ENCODE measurements at places on chromosomes 1 and 21.

- DNase-seq: no peak
These were observed 38.4 kb downstream of the ZP4 start for GRCh38 chr1:237852342-237852741.

DNA sequence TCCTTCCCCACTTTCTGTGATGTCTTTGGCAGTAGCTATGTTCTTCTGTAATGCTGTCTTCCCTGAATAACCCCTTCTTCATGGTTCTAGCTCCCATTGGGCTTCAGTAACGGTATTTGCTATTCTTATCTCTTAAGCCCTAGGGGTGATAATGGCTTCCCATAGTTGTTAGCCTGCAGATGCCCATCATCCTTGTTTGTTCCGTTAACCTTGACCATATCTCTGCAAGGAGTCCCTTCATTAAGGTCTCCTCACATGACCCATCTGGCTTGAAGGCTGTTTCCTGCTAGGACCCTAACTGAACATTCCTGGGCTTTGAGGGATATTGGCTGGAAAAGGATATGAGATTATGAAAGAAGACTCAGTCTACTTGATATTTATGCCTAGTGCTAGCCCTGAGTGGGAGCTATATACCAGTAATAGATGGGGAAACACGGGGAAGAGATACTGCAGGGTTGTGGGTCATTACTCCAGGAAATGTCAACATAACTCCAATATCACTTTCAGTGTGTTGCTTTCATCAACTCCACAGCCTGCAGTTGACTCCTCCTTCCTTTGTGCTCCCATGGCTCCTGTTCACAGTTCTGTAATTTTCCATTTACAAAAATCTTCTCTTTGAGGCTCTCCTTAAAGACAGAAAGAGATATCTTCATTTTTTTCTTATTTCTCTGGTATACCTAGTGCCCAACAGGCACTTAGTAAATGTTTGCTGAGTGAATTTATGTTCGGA lies 2.5 kb downstream of the MR1 start:
- no peak for DNase-seq

DNA sequence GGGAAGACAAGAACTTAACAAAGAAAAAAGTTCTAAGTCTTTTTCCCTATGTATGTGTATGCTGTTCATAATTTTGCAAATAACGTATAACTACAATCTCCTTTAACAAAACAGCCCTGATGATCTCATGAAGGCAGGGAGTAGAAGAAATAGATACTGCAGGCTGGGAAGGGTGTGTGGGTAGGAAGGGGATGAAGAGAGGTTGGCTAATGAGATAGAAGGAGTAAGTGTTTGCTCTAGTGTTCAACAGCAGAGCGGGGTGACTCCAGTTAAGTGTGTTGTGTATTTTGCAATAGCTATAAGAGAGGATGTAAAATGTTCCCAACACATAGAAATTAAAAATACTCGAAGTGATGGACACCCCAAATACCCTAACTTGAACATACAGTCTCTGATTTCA lies 20.1 kb downstream of the C1orf198 start:
- peak; percentile 65 for DNase-seq

GRCh38 chr1:170354246-170354645 lies 177.7 kb upstream of the GORAB start:
- no peak for DNase-seq

GRCh38 chr1:8746554-8746953 lies 70.9 kb downstream of the RERE start:
- DNase-seq: no peak

- peak; percentile 1 for DNase-seq
These were observed 31.7 kb downstream of the RUNX3 start for GRCh38 chr1:24898152-24898908.

DNA sequence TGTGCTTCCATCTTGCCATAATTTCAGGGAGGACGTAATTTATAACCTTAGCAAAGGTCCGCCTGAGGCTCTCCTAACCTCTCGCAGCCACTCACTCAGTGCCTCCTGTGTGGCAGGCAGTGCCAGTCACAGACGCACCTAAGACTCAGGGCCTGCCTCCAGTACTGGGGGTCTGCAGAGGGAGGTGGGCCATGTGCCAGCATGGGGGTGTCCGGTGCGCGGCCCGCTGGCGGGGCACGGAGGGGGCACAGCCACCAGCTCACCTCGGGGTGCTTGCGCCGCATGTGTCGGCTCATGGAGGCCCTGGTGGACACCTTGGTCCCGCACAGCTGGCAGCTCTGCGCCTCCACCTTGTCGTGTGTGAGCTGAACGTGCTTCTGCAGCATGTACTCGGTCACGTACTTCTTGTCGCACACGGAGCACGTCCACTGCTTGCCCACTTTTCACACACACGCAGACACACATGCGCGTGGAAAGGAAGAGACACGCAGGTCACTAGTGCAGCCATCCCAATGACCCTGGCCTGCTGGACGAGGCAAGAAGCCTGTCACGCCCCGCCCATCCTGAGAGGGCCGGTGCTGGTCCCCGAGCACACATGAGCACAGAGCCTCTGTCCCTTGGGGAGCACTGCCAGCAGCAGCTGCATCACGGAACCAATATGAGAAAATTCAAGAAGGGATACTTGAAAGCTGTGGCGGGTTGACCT lies 43.2 kb upstream of the RIPK4 start:
- no peak for DNase-seq

DNA sequence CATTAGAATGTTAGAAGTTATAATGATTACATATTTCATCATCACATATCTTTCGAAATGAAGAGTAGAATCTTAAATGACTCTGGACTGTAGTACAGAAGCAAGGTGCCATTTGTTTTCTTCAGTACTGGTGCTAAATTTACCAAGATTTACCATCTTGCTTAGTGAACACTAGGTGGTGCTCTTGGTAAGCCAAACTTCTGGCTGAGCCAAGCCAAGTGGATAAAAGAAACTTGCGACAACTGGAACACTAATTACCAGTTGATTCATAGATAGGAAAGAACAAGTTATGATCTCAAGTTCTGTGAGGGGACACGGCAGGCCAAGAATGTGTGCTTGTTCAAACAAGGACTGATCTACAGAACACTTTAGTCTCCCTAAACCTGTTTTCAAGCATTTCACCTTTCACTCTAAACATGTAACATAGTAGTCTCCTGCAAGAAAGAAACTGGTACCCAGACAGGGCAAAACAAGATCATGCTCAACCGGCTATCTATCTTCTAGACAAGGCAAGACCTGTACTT lies 19.8 kb downstream of the SPRTN start:
- peak; percentile 48 for DNase-seq

DNA sequence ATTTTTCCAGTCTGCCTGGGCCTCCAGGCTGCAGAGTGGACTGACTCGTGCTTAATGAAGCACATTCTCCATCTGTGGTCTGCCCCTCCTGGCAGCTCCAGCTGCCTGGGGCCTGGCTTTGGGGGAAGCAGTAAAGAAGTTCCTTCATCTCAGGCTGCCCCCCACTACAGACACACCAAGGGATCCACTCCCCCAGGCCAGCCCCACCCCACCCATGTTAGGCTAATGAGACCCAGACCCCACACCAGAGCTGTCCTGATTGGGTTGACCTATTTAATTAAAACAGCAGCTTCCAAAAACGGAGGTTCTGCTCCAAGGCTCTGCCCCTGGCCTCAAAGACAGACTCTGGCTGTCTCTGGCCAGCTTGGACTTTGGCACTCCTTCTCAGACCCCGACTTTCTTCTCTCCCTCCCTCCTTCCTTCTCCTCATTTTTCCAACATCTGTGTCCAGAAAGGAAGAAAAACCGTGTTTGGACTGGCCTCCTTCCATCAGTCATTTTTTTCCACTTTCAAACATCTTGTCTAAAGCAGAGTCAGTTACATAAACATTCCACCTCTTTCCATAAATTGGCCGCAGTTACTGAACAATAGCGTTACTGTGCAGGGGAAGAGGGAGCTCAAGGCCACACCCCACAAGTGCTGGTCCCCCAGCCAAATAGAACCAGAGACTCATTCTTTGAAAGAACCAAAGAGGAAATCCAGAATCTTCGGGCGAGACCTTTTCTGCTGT lies 29.7 kb downstream of the SERTAD4 start:
- no peak for DNase-seq

DNA sequence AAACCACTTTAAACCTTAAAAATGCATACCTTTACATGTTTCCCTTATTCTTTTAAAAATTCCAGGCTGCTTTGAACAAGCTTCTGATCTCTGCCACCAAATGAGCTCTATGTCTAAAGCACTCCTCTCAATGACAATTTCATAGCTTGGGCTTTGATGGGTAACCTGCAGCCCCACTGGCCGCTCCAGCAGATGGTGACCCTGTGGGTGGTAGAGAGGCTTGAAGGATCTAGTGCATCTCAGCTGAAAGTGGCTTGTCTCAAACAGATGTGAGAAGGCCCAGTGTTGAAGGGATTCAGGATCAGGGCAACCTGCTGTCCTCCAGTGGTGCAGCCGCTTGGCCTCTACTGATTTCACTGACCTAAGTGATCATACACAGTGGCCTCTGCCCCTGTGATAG lies 84.7 kb upstream of the IRF2BP2 start:
- DNase-seq: no peak

GRCh38 chr1:229579059-229579673 lies 20.7 kb upstream of the ABCB10 start:
- DNase-seq: peak; percentile 93

- DNase-seq: no peak
These were observed 16.7 kb downstream of the SLC6A9 start for GRCh38 chr1:44014365-44015104.

- DNase-seq: no peak
These were observed 150.1 kb upstream of the FGGY start for GRCh38 chr1:59146651-59147358.

DNA sequence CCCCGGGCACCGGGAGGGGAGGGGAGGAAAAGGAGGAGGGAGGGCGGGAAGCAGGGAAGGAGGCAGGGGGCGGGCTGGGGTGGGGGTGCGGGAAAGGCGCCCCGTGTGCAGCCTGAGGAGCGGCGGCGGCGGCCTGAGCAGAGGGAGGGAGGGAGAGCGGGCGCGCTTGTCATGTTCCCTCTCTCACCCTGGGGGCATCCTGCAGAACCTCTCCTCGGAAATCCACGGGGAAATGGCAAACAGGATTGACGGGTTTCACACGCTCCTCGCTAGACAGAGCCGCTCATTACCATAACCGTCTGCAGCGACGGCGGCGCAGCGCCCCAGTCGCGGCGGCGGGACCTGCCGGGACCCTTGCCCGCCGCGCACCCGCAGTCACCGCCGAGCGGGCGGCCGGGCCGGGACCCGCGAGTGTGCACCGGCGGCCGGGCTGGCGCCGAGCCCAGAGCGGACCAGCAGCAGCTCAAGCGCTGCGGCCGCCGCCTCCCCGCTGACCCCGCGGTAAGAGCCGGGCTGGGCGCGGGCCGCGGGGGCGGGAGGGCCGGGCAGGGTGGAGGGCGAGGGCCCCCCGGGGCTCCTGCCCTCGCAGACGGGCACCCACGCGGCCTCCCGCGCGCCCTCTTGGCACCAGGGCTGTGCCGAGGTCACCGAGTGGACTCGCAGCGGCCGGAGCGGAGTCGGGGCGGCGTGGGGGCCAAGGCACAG lies at the start of gene SERTAD4:
TSS of gene SERTAD4 (plus strand) at position 286 of the 705 bp plus-strand sequence. CDS start 5,165 bp downstream, outside the sequence.
- DNase-seq: peak; percentile 7

DNA sequence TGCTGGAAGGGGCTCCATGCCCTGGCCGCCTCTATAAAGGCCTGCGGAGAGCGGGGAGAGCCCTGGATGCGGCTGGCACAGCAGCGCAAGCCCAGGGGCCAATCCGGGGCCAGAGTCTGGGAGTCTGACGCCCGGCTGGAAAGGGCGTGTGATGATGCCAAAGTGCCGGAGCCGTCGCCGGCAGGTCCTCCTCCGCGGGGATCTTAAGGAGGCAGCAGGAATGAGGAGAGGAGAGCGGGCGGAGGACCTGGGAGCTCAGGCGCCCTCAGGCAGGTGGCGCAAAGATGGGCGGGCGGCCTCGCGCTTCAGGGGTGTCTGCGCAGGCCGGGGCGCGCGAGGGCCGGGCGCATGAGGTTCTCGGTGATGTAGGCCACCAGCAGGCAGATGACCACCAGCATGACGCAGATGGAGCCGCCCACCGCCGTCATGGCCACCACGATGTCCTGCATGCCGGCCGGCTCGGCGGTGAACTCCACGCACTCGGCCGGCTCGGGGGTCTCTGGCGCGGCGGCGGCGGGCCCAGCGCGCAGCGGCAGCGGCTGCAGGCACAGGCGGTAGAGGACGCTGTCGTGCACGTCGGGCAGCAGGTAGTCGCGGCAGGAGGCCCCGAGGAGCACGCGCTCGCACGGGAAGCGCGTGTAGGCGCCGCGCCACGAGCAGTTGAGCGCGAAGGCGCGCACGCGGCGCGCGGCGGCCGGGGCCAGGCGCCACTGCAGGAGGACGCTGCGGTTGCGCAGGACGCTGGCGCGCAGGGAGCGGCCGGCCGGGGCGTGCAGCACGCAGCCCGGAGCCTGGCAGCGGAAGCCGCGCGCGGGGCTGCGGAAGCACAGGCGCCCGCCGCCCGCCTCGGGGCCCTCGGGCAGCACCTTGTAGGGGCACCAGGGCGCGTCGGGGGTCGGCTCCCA lies 653 bp downstream of the FNDC10 start:
- DNase-seq: no peak

- peak; percentile 100 for DNase-seq
These were observed 37.4 kb downstream of the TRIT1 start for GRCh38 chr1:39845569-39846566.

- no peak for DNase-seq
These were observed 35.8 kb downstream of the ZC3H11B start for GRCh38 chr1:219576931-219577730.

GRCh38 chr1:189496768-189497167 lies 980.9 kb downstream of the BRINP3 start:
- no peak for DNase-seq

DNA sequence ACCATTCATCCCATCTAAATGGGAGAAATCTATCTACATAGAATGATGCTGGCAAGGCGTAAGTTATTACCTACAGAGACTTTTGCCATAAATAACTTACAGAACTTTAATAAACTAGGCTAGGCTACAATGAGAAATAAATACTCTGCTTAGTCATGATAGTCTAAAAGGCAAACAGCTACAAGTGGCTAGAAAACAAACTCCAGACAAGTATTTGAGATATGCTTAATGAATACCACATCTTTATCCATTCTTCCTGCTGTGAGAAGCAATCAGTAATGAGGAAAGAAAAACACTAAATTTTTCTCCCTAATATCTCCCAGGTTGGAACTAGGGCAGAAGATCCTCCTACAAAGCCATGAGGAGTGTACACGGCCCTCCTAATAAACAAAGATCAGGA lies 187.0 kb upstream of the OLFM3 start:
- no peak for DNase-seq

- DNase-seq: no peak
These were observed 35.2 kb upstream of the CTPS1 start for GRCh38 chr1:40944326-40944725.

DNA sequence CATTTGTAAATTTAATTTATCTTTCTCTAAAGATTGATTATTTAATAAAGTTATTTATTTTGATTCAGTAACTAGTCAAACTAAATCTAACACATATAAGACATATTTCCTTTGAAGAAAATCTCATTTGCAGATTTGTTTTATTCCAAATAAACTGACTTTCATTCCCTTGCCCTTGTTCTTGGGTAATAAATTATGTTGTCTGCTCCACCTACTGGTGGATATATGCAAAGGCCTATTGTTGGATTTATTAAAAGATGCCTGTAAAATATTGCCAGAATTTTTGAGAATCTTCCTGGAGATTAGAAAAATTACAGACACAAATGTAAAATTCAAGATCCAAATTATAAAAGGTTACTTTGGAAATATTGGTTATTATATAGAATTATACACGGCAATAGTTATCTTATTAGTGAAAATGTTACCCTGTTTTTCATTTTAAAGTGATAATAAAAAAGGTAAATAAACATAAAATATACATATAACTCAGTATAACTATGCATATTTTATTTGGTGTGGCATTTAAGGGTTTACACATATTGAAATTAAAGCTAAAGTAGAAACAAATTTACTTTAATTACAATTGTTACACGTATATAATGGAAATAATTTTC lies 116.1 kb downstream of the SPATA17 start:
- peak; percentile 30 for DNase-seq

GRCh38 chr1:83807231-83807630 lies 191.7 kb downstream of the TTLL7 start:
- no peak for DNase-seq
